ENCODE measurements at places on chromosomes 3 and 15.

DNA sequence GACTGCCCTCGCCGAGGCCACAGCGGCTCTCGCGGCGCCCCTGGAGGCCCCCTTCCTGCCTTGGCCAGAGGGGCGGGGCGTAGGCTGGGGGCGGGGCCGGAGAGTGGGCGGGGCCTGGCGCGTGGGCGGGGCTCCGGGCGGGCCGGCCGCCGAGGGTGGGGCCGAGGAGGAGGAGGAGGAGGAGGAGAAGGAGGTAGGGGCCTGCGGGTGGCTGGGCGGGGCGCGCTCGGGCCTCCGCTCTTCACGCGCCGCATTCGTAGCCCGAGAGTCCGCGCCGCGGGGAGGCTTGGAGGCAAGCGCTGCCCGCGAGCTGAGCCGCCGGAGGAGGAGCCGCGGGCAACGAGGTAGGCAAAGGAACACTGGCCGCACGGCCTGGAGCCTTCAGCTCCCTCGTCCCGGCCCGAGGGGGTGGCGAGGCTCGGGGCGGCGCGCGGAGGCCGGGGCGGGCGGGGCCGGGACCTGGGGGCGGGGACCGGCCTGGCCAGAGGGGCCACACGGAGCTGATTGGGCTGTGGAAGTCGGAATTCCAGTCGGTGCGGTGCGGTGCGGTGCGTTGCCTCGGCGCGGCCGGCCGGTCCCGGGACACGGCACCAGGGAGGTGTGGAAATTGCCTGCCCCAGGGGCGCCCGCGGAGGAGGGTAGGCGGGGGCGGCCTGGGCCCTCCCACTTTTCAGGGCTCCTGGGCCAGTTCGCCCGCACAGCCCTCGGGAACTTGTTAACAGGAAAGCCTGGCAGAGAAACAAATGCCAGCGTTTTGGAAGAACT, at the start of gene PPP2R3A:
PPP2R3A (plus strand) TSS at position 223 of the 765 bp plus-strand sequence. CDS start 35,771 bp downstream, outside the sequence.
- DNase-seq = peak; percentile 78

DNA sequence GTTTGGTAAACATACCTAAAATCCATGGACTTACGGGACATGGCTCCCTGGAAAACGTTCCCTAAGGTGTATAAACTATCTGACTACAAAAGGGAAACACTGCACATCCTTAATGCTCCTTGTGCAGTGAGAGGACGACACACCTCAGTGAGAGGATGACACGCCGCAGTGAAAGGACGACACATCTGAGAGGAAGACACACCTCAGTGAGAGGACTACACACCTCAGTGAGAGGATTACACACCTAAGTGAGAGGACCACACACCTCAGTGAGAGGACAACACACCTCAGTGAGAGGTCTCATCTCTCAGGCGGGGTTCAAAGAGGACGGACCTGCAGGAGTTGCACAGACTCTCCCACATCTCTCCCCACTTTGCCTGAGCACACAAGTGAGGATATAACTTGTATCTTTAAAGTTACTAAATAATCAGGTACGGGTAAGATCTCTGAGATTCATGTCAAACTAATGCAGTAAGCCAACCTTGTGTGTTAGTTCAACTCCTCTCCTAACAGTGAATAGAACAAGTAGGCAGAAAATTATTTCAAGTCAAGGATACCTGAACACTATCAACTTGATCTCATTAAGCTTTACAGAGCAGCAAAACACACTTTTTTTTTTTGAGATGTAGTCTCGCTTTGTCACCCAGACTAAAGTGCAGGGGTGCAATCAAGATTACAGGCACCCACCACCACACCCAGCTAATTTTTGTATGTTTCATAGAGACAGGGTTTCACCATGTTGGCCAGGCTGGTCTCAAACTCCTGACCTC, 32.1 kb downstream of the HERC2 start:
- DNase-seq = no peak

DNA sequence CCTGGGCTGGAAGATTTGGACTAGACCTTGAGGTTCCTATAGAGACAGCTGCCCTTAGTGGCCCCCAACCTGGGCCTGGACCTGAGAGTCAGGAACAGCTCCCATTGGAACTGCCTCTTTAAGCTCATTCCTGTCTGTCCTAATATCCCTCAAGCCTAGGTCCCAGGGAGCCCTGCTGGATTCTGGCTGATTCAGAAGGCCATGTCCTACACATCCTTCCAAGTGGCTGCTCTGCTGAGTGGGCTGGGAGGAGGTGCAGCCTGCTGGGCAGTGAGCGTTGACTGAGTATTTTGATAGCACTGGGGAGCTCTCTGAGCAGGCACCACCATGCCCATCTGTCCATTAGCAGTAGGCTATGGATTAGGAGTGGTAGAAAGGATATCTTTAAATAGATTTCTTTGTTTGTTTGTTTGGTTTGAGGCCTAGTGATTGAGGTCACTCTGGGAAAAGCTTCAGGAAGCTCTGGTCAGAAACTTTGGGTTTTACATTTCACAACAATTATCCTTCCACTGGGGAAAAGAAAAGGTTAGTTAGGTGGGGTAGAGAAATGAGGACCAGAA, 54.6 kb upstream of the ATOSA start:
- DNase-seq = no peak

GRCh38 chr15:25691544-25692430, 171.3 kb downstream of the ATP10A start:
- DNase-seq = no peak

GRCh38 chr15:35061825-35062737, 23.0 kb downstream of the NANOGP8 start:
- no peak for DNase-seq

GRCh38 chr3:50630394-50630793, 13.4 kb downstream of the MAPKAPK3 start:
- DNase-seq = no peak

DNA sequence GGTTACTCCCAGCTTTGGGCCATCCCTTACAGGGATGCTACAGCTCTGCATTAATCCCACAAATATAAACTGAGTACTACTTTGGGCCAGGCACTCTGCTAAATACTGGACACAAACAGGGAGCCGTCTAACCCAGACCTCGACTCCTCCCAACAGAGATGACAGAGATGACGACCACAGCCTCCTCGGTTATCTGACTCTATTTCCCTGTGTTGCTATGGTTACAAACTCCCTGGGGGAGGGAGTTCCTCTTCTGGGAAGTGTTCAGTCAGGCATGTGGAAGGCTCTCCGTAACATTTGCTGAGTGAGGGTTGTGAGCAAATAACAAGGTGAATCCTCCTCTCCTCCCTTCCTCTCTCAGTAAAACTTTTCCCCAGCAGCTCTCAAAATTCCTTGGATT, 6.7 kb upstream of the CMTM7 start:
- DNase-seq = no peak

- no peak for DNase-seq
These were observed 36.2 kb downstream of the AP4E1 start for GRCh38 chr15:50944672-50945071.

GRCh38 chr15:49438962-49439631, 16.1 kb downstream of the FGF7 start:
- DNase-seq = no peak

- DNase-seq = no peak
These were observed 54.9 kb upstream of the BNC1 start for GRCh38 chr15:83339396-83339795.

DNA sequence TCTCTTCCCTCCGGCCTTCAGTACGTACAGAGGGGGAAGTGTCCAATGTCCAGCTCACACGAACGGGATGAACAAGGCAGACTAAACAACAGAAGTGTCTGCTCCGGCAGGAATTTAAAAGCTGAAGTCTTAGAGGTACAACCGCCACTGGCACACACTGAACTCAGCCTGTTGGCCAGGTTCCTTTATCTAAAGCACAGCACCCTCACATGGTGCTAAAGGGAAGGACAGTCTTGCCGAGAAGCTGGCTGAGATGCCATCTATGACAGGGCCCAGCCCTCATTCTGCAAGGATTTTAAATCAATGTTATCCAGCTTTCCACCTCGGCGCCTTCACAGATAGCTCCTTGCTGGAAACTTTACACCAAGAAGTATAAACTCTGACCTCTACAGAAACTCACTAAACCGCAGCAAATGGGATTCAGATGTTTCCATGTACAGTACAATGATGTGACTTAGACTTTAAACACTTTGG, 2.8 kb downstream of the ADAMTS17 start:
- peak; percentile 65 for DNase-seq

- no peak for DNase-seq
These were observed 39.4 kb upstream of the CCR2 start for GRCh38 chr3:46314517-46314916.

Measured in dorsolateral prefrontal cortex (tissue), 122 donors.